ENCODE measurements at places on chromosomes 7 and 10.

DNA sequence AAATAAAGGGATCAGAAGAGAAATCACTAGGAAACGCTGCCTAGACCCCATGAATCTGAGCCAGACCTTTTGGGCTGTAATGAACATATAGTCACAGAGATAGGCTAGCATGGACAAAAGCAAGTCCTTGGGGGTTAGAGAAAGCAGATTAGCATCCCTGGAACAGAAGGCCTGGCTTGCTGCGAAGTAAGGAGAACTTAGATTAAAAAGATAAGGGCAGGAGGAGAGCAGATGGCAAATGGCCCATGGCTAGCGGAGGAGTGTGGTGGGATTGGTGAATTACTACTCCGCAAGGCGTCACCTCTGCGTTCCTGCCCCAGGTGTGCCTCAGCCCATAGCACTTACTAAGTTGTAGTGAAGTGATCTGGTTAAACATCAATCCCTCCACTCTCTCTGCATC is 92.3 kb upstream of the ZNF438 start:
- DNase-seq: no peak

DNA sequence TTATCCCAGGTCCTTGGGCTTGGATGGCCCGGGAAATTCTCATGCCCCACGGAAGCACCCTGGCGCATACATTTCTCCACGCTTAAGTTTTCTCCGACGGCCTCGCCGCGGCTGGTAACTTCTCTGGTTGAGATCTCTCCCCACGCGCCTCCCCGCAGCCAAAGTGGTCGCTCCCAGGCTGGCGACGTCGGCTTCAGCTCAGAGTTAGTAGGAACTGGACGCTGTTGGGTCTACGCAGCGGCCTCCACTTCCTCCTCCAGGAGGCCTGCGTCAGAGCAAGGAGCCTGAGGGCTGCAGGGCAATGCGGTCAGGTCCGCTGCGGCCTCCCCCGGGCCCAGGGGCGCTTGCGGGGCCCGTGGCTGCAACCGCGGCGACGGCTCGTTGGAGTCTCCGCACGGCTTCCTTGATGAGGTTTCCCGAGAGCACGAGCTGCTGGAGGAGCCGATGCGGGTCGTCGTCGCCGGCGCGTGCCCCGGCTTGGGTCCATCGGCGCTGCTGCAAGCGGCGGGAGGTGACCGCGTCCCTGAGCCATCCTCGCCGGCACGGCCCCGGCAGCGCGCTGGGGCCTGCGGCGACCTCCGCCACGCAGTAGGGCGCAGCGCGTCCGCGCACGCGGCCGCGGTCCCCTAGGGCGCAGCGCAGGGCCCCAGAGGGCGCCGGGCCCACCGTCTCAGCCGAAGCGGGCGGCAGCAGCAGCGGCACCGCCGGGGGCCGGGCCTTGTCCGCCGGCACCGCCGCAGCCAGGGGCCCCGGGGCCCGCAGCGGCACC is 744 bp downstream of the FRAT2 start:
- DNase-seq: peak; percentile 50

GRCh38 chr10:61923210-61923949 is 21.9 kb downstream of the ARID5B start:
- DNase-seq: no peak

- no peak for DNase-seq
Measured at GRCh38 chr10:130369645-130370381, 233.6 kb downstream of the GLRX3 start.

DNA sequence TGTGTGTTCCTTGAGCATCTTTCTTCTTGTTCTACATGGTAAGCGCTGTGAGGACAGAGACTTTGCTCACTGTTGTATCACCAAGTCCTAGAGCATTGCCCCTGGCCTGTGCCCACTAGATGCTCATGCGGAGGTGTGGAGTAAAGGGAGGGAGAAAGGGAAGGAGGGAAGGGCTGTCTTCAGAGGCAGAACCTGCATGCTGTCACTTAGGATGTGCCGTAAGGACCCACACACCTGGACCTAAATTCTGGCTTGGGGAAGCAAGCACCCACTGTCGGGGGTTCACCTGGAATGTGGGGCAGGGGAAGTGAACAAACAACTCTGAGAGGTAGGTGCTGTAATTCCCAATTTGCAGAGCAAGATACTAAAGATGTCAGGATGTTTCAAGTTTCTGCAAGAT is 129.5 kb downstream of the PTPN20 start:
- no peak for DNase-seq

DNA sequence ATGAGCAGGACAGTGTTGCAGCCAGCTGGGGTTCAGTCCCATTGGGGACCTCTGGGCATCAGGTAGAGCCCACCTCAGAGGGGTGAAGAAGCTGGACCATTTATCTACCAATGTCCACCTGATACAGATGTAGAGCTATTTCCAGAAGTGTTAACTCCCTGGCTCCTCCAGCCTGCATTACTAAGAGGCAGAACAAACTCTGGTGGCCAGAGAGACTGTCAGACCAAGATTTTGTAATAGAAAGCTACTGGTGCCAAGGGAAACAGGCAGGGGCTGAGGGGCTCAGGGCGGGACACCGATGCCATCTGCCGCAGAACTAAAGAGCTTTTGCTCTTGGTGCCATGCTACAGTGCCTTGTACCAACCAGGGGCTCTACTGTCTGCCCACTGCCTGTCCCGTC is 268.2 kb upstream of the HABP2 start:
- DNase-seq: no peak

GRCh38 chr10:75400771-75401568 is 594 bp downstream of the ZNF503 start:
- no peak for DNase-seq

GRCh38 chr10:127080317-127080716 is 116.1 kb downstream of the INSYN2A start:
- DNase-seq: no peak

- no peak for DNase-seq
Measured at GRCh38 chr10:21650353-21650752, 116.3 kb downstream of the MLLT10 start.

GRCh38 chr10:33734393-33735155 is 400.1 kb upstream of the NRP1 start:
- no peak for DNase-seq

Data from CD4-positive, alpha-beta T cell treated with Interleukin-1 beta for 1 hour (primary cell).